Caki2 (cell line): ENCODE measurements at places on chromosomes 16 and 17.

DNA sequence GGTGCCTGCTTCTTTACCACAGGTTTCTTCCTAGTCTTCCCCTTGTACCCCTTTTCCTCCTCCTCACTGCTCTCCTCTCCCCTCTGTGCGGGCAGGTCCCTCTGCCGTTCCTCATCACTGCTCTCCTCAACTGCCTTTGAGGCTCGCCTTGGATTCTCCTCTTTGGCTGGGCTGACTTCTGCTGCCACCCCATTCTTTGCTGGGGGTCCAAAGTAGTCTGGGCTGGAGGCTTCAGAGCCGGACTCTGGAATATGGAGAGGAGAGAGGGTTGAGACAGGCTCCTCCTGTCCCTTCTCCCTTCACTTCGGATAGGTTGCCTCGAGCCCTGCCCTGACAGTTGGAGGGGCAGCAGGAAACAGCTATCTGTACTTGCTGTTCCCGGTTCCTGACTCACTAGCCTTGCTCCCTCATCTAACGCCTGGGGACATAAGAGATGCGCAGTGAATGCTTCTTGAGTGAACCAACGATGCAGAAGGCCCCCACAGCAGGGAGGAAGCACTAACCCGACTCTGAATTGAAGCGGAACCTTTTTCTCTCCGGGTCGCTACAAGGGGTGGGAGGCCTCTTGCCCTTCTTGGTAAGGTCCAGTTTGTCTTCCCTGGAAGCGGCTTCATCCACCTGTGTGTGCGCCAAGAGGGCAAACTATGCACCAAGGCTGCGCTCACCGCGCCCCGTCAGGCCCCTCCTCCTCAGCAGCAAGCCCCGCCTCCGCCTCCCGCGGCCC lies 655 bp downstream of the HIRIP3 start:
- no peak for DNase-seq

DNA sequence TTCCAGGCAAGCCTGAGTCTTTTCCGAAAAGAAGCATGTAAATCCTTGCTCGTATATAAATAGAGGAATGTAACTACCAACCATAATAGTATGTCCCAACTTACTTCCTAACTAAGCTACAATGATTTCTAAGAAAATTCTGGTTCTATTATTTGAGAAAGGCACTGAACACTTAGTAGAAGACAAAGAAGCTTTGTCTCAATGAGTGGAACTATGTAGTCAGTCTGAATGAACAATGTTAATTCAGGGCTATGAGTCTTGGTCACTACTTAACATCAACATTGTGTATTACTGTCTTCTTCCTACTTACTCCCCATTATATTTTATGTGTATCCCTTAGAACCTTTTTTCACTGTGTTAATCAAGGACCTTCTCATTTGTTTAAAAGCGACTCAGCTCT lies 206.0 kb downstream of the CYB561 start:
- DNase-seq = no peak

GRCh38 chr17:31313982-31314781 lies at the start of gene EVI2B:
Gene EVI2B, minus strand, starts transcription at chr17:31314054. Its CDS starts 8,445 bp downstream, at chr17:31305609.
- DNase-seq = no peak

- no peak for DNase-seq
Measured at GRCh38 chr17:76843703-76844484, 24.3 kb upstream of the MGAT5B start.
